ENCODE measurements at places on chromosomes 6 and 20.

DNA sequence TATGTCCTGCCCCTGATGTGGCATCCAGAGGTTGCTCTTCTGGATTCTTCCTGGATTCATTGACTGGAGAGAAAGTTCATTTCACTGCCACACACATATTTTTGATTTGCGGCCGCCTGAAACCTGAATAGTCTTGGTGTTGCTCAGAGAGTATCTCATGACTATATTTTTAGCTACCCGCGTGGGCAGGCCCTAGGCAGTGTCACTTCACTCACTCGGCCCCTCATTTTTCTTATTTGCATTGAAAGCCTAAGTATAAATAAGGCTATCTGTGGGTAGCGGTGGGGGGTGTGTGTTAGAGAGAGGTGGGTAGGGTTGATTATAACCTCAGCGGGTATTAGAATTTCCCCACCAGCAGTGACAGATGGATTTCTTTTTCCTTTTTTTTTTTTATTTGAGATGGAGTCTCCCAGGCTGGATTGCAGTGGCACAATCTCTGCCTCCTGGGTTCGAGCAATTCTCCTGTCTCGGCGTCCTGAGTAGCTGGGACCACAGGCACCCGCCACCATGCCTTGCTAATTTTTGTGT, 113.5 kb downstream of the JARID2 start:
- no peak for DNase-seq

GRCh38 chr6:29945281-29945820, 3.0 kb downstream of the HLA-A start:
- no peak for DNase-seq

DNA sequence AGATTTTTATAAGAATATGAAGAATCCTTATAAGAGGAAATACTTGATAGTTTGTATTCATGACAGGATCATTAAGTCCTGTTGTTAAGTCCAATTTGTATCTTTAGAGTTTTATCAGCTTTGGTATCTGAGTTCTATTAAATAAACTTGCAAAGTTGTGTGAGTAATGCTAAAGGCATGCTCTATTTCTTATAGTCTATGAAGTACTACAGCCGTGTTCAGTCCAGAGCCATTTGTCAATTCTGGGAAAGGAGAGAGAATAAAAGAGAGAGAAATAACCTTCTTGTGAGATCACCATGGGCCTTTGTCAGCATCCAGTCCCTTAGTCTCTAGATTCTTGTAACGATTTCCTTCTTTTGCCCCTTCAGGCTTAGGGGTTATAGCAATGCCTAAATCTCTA, 181.2 kb upstream of the POU3F2 start:
- DNase-seq = no peak

GRCh38 chr6:75723382-75723781, 25.7 kb upstream of the MYO6 start:
- DNase-seq = no peak

- no peak for DNase-seq
These were observed 160.9 kb upstream of the SPTLC3 start for GRCh38 chr20:12847872-12848271.

GRCh38 chr6:110295451-110296165, 62.5 kb downstream of the METTL24 start:
- no peak for DNase-seq

All from suppressor macrophage treated with lipopolysaccharide for 4 hours (primary cell).